CD4-positive, alpha-beta T cell (primary cell): ENCODE measurements at places on chromosomes 3 and 15.

DNA sequence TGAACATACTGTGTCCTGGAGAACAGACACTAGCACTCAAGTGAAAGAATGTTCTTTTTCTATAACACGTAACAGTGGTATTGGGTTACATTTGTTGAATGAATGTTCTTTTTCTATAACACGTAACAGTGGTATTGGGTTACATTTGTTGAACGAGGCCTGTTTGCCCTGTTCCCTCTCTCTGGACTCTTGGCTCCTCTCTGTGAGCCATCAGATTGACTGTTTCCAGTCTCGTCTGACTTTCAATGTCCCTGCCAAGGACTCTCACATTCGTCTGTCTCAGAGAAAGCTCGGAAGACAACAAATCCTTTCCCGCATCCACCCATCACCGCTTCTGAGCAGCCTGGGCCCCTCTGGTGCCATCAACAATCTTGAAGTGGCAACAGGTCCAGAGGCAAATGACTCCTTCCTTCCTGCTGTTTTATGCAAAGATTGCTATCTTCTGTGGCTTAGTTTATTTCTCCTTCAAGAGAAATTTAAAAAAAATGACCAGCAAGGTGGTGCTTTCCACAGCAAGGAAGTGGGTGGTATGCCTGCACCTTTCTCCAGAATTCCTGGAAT, 8.0 kb downstream of the TMEM45A start:
- DNase-seq = no peak

DNA sequence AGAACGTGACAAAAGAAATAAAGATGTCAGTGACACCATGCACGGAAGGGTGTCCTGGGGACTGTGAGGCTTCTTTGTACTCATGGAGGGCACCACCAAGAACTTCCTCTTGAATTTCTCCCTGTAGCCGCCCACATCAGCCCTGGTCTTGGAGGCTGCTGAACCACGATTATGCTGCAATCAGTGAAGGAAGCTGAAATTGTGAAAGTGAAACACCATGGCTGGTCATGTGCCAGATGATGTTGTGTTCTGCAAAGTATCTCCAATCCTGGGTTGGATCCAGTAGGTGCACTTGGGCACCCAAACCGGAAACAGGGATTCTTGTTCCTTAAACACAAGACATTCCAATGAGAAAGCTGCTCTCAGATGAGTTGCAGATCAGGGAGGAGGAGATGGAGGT, 104.4 kb upstream of the GOLGA6L6 start:
- DNase-seq = peak; percentile 17

GRCh38 chr3:124281453-124282316, 289.8 kb upstream of the ROPN1 start:
- no peak for DNase-seq

- no peak for DNase-seq
Measured at GRCh38 chr3:35739181-35739809, 100.0 kb downstream of the ARPP21 start.

- DNase-seq = peak; percentile 66
Measured at GRCh38 chr3:71064956-71065763, 518.4 kb downstream of the FOXP1 start.

DNA sequence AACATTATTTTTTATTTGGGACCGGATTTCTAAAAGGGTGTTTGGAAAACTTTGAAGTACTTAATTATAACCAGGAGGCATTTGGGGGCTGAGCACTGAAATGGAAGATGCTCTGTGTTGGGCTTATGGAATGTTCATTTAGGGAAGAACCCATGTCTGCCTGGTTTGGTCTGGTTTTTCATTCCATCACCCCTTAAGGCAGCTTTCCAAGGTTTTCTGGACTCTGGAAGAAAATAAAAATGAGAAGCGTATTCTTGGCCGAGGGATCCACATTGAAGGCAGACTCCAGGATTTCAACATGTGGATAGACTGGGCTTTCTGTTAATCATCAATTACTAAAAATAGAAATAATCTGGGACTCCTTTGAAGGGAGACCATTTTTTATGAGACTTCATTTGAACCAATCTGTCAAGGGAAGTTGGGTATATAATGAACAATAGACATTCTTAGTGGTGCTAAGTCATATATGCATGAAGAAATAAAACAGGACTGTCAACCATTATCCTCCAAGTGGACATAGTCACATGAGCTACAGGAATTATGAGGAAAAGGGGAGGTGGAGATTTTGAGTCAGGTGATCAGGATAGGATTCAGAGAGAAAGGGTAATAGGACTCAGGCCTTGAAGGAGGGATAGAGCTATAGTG, 270.5 kb upstream of the ADAMTS9 start:
- no peak for DNase-seq

GRCh38 chr15:100101426-100102089, 240.2 kb downstream of the ADAMTS17 start:
- DNase-seq = no peak
